GM23338 (cell line): ENCODE measurements at places on chromosomes 3 and 15.

DNA sequence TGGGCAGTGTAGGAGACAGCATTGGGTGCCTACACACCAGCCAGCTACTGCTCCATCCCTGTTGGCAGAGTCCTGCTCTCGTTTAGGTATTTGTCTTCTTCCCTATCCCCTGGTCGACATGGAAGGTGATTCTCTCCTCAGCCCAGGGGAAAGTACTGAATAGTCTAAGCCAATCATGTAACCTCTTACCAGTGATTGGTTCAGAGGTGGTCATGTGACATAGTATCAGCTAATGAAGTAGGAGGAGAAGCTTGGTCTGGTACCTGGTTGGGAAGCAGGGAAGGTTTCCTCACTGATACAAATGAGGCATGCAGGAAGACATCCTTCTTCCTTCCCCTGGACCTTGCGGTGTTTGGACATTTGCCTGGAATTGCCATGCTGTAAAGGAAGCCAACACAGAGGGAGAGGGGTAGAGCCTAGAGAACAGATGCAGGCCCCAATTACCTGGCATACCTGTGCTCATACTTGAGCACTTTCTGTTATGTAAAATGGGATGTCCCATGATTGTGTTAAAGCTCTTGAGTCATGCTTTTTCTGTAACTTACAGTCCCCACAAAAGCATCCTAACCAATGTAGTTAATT is 32.7 kb upstream of the RASGRP1 start:
- DNase-seq = no peak

- no peak for DNase-seq
These were observed 98.8 kb downstream of the TGFBR2 start for GRCh38 chr3:30704931-30705890.

- no peak for DNase-seq
These were observed 21.6 kb upstream of the GPD1L start for GRCh38 chr3:32084870-32085269.

DNA sequence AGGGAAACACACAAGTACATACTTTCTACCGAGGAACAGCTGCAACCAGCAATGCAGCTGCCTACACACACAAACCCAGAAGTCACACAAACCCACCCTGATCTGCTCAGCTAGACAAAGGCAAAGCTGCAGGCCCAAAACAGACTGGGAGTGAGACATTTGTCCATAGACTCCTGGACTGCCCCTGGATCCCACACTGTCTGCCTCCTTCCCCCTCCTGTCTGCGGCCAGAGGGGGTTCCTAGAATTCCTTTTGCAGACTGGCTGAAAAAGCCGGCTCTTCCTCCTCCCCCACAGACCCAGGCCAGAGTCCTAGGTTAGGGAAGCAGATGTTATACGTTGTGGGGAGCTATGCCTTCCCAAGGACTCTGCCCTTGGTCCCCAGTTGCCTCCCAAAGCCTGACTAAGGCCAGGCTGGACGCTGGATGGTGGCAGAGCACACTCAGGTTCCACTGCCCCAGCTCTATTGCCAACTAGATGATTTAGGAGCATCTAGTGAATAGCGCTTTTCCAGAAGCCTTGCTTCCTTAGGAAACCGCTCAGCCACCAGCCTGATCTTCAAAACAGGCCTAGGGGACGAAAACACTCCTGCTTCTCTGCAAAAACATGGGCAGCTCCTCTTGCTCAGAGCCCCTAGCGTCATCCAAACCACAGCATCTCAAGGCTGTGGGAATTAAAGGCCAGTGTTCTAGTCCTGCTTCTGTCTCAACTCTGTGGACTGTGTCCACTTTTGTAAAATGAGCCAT is 37.4 kb upstream of the CILP start:
- DNase-seq = peak; percentile 35

- DNase-seq = peak; percentile 34
These were observed 25.3 kb downstream of the IL16 start for GRCh38 chr15:81222007-81222406.

DNA sequence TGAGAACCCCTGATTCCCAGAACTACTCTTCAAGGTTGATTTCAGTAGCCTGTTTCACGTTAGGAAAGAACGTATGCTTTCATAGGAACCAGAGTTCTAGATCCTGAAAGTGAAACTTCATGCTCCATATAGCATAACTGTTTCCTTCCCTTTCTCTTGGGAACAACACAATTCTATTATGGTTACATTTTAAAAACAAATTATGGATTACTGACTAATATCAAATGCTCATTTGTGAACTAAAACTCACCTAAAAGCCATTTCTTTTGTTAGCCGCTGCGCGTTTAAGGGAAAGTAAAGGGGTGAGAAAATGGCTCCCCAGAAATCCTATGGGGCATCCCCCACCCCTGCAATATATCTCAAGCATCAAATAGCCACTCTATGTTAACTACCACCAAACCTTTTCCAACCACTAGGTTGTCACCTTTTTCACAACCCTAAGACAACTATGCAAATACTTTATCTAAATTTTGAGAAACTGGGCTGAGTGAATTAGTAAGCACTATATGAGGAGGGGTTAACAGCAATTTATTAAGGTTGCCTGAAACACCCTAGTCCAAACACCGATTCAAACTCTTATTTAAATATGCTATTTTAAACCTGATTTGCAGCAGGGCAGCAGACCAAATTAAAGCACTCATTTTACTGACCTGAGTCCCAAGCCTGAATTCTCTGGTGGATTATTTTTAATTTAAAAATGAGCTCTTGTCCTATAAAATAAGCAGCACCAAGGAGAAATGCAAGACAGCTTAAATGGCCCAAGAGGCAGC is 2.4 kb downstream of the SIAH2 start:
- DNase-seq = no peak

- DNase-seq = peak; percentile 46
These were observed 7.2 kb downstream of the RPL22L1 start for GRCh38 chr3:170862618-170863374.
